ENCODE measurements at places on chromosomes 1 and 21. TPM values are rescaled to one million over a fixed set of nuclear protein-coding genes. Genes with fewer than 3 reads are reported as not detected.

DNA sequence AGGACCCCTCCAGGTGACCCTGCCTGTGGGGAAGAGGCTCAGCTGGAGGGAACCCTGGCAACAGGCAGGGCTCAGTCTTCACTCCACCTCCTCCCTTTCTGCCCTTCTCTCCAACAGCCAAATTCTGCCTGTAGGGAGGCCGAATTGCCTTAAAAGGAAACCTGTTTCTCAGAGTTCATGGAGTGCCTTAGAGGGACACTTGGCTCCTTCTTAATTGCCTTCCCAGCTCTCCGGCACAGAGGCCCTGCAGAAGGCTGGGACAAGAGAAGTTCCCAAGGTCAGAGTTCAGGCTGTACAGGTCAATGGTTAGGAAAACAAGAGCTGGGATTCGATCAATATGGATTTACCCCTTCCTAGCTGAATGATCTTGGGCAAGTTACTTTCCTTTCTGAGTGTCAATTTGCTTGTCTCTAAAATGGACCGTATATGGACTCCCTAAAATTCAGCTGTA, 6.2 kb downstream of the CSRP1 start:
- DNase-seq = peak; percentile 59
- H3K27ac ChIP-seq = peak overlapping the region; percentile 86
- peak overlapping the region; percentile 17 for H3K4me3 ChIP-seq
- no peaks in the 10 kb centered on the region for H3K27me3 ChIP-seq
- no peaks in the 10 kb centered on the region for H3K36me3 ChIP-seq
- peaks cover 57% of the 10 kb centered on the region for H3K4me1 ChIP-seq

DNA sequence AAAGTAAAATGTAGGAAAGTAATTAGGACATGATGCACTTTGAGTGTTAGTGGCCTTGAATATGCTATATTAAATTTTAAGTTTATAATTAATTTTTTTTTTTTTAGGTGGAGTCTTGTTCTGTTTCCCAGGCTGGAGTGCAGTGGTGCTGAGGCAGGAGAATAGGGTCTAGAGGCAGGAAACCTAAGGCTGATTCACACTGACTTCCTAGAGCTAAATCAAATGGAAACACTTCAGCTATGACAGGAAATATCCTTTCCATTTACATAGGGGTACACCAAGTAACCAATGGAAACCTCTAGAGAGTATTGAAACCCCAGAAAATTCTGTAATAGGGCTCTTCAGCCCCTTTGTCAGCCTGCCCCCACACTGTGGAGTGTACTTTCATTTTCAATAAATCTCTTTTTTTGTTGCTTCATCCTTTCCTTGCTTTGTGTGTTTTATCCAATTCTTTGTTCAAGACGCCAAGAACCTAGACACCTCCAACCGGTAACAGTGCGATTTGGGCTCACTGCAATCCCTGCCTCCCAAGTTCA, 17.9 kb upstream of the THRAP3 start:
- no peak for DNase-seq
- H3K4me1 ChIP-seq = peaks cover 17% of the 10 kb centered on the region
- H3K36me3 ChIP-seq = no peaks in the 10 kb centered on the region
- no peak overlapping the region for H3K27ac ChIP-seq

GRCh38 chr1:85202092-85202863, 1.5 kb upstream of the SYDE2 start:
- H3K36me3 ChIP-seq = no peaks in the 10 kb centered on the region
- no peak overlapping the region for H3K27ac ChIP-seq
- no peaks in the 10 kb centered on the region for H3K4me1 ChIP-seq
- no peak for DNase-seq

GRCh38 chr1:72288886-72289285, 6.5 kb upstream of the NEGR1 start:
- H3K4me1 ChIP-seq = peaks cover 5% of the 10 kb centered on the region
- no peak overlapping the region for H3K4me3 ChIP-seq

The OLIG2 gene
- not detected for total RNA-seq

The VCAM1 gene
- total RNA-seq = 29.7 TPM

All from ovary (tissue), 10 donors.